Endothelial cell (in vitro differentiated cells): ENCODE measurements at places on chromosomes 2 and 18.

DNA sequence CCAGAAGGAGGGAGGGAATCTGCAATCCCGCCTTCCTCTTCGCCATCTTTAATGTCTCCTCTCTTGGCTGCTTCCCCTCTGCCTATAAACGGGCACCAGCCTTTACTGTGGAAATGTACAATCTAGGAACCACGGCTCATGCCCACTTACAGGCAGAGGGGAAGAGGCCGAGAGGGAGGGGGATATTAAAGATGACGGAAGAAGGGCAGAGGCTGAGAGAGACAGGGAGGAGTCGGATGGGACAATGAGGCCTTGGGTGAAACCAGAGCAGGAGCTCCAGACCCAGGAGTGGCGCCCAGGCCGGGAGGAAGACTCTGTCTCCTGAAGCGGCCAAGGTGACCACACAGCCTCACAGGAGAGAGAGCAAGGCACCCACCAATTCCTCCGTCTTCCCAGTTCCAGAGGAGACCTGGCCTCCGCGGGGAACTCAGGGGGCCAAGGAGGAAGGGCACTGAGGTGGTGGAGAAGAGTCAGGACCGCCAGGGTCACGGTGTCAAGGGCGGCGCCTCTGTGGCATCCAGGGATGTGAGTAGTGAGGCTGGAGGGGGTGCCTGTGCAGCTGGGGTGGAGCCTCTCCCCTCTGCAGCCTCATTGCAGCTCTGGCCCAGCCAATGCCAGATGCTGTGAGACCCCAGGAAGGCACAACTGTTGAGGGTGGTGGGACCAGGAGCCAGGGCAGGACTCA lies 67.8 kb downstream of the CIB4 start:
- no peak for DNase-seq
- peaks cover 10% of the 10 kb centered on the region for H3K27me3 ChIP-seq
- no peaks in the 10 kb centered on the region for H3K36me3 ChIP-seq
- H3K4me1 ChIP-seq, result peaks cover 8% of the 10 kb centered on the region
- no peak overlapping the region for H3K4me3 ChIP-seq

- H3K36me3 ChIP-seq, result no peaks in the 10 kb centered on the region
- no peak for DNase-seq
- no peak overlapping the region for H3K4me3 ChIP-seq
- H3K27ac ChIP-seq, result no peak overlapping the region
- peaks cover 20% of the 10 kb centered on the region for H3K4me1 ChIP-seq
- no peaks in the 10 kb centered on the region for H3K27me3 ChIP-seq
These were observed 9.2 kb downstream of the ACVR1 start for GRCh38 chr2:157866666-157867642.

GRCh38 chr2:181396256-181397123 lies 60.7 kb upstream of the ITGA4 start:
- H3K4me3 ChIP-seq, result no peak overlapping the region
- no peak overlapping the region for H3K27ac ChIP-seq
- H3K36me3 ChIP-seq, result no peaks in the 10 kb centered on the region

DNA sequence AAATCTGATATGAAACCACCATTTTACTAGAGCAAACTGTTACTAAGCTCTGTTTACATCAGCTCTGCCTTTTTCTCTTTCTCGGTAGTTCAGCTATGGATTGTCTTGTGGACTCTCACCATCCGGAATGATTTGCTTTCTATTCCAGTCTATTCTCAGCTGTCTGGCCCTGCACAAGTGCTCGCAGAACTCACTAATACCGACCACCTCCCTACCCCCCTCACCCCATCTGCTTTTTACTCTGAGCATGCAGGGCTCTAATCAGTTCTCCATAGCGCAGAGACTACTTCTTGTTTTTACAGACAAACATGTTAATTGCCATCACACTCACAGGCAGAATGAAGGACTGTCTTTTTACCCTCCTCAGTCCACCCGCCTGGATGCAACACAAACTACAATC lies 180.7 kb upstream of the POU3F3 start:
- DNase-seq, result no peak
- no peaks in the 10 kb centered on the region for H3K4me1 ChIP-seq
- H3K4me3 ChIP-seq, result no peak overlapping the region
- H3K27ac ChIP-seq, result no peak overlapping the region
- H3K36me3 ChIP-seq, result no peaks in the 10 kb centered on the region
- H3K27me3 ChIP-seq, result peaks cover 1% of the 10 kb centered on the region

DNA sequence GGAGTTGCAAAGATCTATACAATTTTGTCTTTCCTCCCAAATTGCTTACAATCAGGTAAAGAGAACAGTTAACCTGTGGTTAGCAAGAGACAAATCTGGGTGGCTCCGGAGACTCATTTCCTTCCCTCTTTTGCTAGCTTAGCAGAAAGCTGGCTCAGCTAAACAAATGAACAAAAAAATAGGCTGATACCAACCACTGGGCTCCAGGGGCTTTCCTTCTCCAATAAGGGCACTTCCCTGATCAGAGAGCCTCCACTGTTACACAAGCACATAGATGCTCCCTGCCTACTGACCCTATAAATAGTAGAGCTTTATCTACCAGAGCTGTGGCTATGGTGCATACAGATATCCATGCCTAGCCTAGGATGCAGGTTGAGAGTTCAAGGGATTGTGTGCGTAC lies 90.1 kb upstream of the ARL5A start:
- no peak overlapping the region for H3K4me3 ChIP-seq
- DNase-seq, result no peak
- H3K27me3 ChIP-seq, result peaks cover 4% of the 10 kb centered on the region
- no peaks in the 10 kb centered on the region for H3K36me3 ChIP-seq
- no peaks in the 10 kb centered on the region for H3K4me1 ChIP-seq
- no peak overlapping the region for H3K27ac ChIP-seq

DNA sequence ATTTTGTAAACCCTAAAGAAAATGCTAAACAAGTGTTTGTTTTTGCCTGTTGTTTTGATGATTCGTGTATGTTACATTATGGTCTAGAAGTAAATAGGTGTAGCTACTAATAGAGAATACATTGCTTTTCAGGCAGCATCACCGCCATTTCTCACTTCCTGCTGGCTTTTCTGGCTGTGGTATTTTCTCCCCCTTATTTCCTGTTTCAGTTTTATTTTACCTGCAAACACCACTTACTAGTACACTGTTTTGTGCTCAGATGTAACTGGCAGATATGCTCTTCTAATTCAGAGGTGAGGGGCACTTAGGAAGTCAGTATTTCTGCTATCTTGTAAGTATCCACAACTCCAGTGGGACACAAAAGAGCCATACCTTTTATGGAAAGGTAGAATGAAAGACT lies 38.1 kb upstream of the SLC3A1 start:
- H3K4me3 ChIP-seq, result no peak overlapping the region
- H3K36me3 ChIP-seq, result no peaks in the 10 kb centered on the region
- H3K4me1 ChIP-seq, result peaks cover 7% of the 10 kb centered on the region
- DNase-seq, result no peak
- peak overlapping the region; percentile 91 for H3K27ac ChIP-seq

- H3K27ac ChIP-seq, result no peak overlapping the region
- peaks cover 10% of the 10 kb centered on the region for H3K4me1 ChIP-seq
- H3K36me3 ChIP-seq, result no peaks in the 10 kb centered on the region
- peaks cover 4% of the 10 kb centered on the region for H3K27me3 ChIP-seq
- no peak overlapping the region for H3K4me3 ChIP-seq
These were observed 31.2 kb downstream of the CRYGD start for GRCh38 chr2:208093128-208093527.

DNA sequence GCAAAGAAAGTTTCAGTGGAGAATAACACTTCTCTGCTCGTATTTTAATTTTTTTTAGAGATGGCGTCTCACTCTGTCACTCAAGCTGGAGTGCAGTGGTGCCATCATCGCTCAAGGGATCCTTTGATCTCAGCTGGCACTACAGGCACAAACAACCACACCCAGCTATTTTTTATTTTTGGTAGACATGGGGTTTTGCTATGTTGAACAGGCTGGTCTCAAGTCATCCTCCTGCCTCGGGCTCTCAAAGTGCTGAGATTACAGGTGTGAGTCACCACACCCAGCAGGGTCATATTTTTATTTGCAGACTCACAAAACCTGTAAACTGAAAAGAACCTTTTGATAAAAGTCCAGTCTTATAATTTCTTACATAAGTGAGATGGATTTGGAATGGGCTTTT lies 2.6 kb downstream of the TRAK2 start:
- no peak for DNase-seq
- H3K36me3 ChIP-seq, result peaks cover 5% of the 10 kb centered on the region
- H3K4me1 ChIP-seq, result peaks cover 10% of the 10 kb centered on the region
- H3K4me3 ChIP-seq, result no peak overlapping the region
- peaks cover 3% of the 10 kb centered on the region for H3K27me3 ChIP-seq

DNA sequence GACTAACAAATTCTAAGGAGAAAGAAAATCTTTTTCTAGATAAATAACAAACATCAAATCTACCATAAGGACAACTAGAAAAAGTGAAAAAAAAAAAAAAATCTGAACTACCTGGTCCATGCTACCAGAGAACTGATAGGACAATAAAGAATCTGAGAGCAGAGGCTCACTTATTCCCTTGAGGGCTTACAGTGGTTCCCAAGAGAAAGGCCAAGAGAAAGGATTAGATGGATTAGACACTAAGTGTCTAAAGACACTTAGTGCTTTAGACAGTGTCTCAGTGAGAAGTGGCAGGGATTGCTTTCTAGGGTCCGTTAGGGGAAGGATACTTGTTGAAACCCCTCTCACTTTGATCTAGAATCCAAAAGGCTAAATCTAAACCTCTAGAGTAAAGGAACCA lies 78.2 kb downstream of the COA5 start:
- H3K36me3 ChIP-seq, result peaks cover 24% of the 10 kb centered on the region
- DNase-seq, result no peak
- H3K4me3 ChIP-seq, result no peak overlapping the region
- peaks cover 2% of the 10 kb centered on the region for H3K27me3 ChIP-seq
- H3K4me1 ChIP-seq, result no peaks in the 10 kb centered on the region

DNA sequence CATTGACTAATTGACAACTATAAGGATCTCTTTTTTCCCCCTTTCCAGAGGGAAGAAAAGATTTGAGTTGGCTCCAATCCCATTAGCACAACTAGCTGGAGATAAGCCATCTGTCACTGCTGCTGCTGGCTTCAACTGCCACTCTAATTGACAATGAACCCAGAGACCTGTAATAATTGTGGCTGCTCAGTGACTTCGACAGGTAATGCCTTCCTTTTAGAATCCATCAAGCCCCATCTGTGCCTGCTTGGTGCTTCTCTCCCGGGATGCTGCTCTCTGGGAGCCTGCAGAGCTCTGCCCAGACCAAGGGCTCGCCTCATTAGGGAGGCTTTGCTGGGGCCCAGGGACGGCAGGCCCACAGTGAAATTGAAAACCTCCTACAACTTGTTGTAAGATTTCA lies 376.7 kb upstream of the SOX11 start:
- no peaks in the 10 kb centered on the region for H3K27me3 ChIP-seq
- no peaks in the 10 kb centered on the region for H3K36me3 ChIP-seq
- H3K4me3 ChIP-seq, result no peak overlapping the region
- H3K27ac ChIP-seq, result no peak overlapping the region
- no peak for DNase-seq

DNA sequence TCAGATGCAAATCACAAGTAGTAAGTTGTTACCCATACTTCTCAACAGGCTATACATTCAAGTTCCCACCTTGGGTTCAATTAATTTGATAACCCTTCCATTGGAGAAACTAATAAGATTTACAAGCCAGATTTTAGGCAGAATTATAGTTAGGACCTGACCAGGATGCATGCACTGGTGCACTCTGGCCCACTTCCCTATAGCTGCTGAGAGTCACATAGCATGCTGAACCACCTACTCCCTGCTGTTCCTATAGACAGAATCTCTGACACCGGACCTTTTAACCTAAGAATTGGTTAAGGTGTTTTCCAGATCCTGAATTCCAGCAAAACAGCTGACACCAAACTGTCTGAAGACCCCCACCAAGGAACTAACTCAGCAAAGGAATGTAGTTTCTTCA lies 26.2 kb downstream of the FAM210A start:
- peaks cover 6% of the 10 kb centered on the region for H3K27me3 ChIP-seq
- peaks cover 24% of the 10 kb centered on the region for H3K36me3 ChIP-seq
- no peaks in the 10 kb centered on the region for H3K4me1 ChIP-seq
- DNase-seq, result no peak
- H3K27ac ChIP-seq, result no peak overlapping the region
- no peak overlapping the region for H3K4me3 ChIP-seq

GRCh38 chr18:11149441-11150270 lies at the start of gene PIEZO2:
Gene PIEZO2, minus strand, starts transcription at chr18:11149569. Its CDS starts 981 bp downstream, at chr18:11148588.
- H3K27me3 ChIP-seq, result peaks cover 22% of the 10 kb centered on the region
- DNase-seq, result peak; percentile 74
- H3K27ac ChIP-seq, result peak within 1 kb of the TSS; percentile 42
- H3K36me3 ChIP-seq, result peaks cover 12% of the 10 kb centered on the region
- H3K4me1 ChIP-seq, result peaks cover 16% of the 10 kb centered on the region
- H3K4me3 ChIP-seq, result peak within 1 kb of the TSS; percentile 90

DNA sequence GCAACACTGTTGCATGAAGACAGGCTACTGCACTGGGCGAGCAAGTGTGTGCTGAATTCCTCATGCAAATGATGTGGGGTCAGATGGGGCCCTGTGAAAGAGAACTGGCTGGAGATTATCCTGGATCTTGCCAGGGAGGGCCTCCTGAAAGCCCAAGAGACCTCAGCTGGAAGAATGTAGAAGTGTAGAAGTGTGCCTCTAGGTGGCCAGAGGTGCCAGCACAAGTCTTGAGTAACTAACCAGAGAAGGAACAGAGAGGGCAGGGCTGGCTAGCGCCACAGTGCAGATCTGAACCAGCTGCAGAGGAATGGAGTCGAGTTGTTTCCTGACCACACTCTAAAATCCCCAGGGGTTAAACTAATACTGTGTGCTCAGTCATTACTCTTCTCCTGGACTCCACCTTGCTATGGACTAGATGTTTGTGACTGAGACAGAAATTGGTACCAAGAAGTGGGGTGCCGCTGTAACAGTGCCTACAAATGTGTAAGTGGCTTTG lies 399.3 kb downstream of the LRATD1 start:
- no peaks in the 10 kb centered on the region for H3K27me3 ChIP-seq
- no peaks in the 10 kb centered on the region for H3K4me1 ChIP-seq
- H3K4me3 ChIP-seq, result no peak overlapping the region
- no peaks in the 10 kb centered on the region for H3K36me3 ChIP-seq

- H3K4me1 ChIP-seq, result peaks cover 22% of the 10 kb centered on the region
- no peak overlapping the region for H3K27ac ChIP-seq
- no peak overlapping the region for H3K4me3 ChIP-seq
- H3K36me3 ChIP-seq, result peaks cover 20% of the 10 kb centered on the region
These were observed 187.6 kb downstream of the ZNF521 start for GRCh38 chr18:25164211-25164847.

GRCh38 chr18:8706791-8707555 lies 1.6 kb downstream of the MTCL1 start:
- DNase-seq, result peak; percentile 50
- H3K27ac ChIP-seq, result no peak overlapping the region
- peaks cover 24% of the 10 kb centered on the region for H3K27me3 ChIP-seq
- H3K4me3 ChIP-seq, result peak overlapping the region; percentile 93
- H3K4me1 ChIP-seq, result peaks cover 5% of the 10 kb centered on the region

GRCh38 chr18:2961821-2962220 lies 51.1 kb downstream of the LPIN2 start:
- no peaks in the 10 kb centered on the region for H3K36me3 ChIP-seq
- DNase-seq, result no peak
- H3K4me1 ChIP-seq, result peaks cover 24% of the 10 kb centered on the region
- H3K27me3 ChIP-seq, result peaks cover 2% of the 10 kb centered on the region

GRCh38 chr2:206716623-206717022 lies 1.6 kb downstream of the DYTN start:
- no peaks in the 10 kb centered on the region for H3K36me3 ChIP-seq
- no peak for DNase-seq

- H3K36me3 ChIP-seq, result no peaks in the 10 kb centered on the region
- DNase-seq, result no peak
- peaks cover 3% of the 10 kb centered on the region for H3K27me3 ChIP-seq
- H3K4me1 ChIP-seq, result peaks cover 27% of the 10 kb centered on the region
- H3K27ac ChIP-seq, result no peak overlapping the region
These were observed 70.5 kb upstream of the ZCCHC2 start for GRCh38 chr18:62452280-62452831.
